ENCODE measurements at places on chromosomes 5 and 9. TPM values are rescaled to one million over a fixed set of nuclear protein-coding genes. Genes with fewer than 3 reads are reported as not detected.

Gene PCDHB8
- total RNA-seq, result 1.2 TPM

DNA sequence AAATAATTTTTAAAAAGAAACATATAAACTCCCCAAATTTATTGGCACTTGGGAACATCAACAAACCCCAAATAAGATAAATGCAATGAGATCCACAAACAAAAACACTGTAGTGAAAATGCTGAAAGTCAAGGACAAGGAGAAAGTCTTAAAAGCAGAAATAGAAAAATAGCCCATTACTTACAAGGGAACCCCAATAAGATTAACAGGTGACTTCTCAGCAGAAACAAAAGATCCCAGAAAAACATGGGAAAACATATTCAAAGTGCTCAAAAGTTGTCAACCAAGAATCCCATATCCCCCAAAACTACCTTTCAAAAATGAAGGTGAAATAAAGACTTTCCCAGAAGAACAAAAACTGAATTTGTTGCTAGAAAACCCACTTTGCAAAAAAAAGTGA lies 40.0 kb downstream of the FANCC start:
- no peak for DNase-seq

Gene HMHB1
- total RNA-seq, result not detected

DNA sequence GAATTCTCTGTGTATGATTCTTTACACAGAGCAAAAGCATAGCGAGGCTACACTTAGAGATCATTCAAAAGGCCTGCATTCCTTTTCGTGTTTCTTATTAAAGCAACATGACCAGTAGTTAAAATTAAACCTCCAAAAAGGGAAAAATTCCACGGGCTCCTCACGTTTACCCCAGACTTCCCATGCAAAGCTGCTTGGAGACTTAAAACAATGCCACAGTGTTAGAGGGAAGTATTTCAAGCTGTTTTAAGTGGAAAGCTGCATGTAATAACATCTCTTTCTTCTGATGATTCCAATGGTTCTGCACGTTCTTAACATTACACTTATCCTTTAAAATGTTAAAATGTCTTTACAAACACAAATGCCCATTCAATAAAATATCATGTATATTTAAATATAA lies 405.2 kb downstream of the SEMA5A start:
- no peak for DNase-seq

Gene SHISAL2B
- total RNA-seq, result not detected

DNA sequence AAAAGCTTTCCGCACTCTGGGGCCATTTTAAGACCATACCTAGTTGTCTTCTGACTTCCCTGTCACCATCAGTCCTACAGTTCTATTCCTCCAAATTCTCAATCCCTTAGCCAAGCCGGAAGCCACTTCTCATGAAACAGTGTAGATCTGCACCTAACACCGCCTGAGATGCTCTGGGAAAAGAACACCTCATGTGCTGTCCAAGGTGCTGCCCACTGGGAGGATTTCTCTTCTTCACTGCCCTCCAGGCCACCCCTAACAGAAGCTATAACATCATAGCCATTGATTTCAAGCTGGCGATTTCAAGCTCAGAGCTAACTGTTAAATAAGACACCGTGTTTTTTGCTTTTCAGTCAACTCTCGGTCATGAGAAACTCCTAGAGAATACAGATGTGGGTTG lies 559.3 kb downstream of the CCDC171 start:
- DNase-seq, result no peak

- DNase-seq, result no peak
These were observed 164.1 kb downstream of the HSD17B3 start for GRCh38 chr9:96137671-96138429.

DNA sequence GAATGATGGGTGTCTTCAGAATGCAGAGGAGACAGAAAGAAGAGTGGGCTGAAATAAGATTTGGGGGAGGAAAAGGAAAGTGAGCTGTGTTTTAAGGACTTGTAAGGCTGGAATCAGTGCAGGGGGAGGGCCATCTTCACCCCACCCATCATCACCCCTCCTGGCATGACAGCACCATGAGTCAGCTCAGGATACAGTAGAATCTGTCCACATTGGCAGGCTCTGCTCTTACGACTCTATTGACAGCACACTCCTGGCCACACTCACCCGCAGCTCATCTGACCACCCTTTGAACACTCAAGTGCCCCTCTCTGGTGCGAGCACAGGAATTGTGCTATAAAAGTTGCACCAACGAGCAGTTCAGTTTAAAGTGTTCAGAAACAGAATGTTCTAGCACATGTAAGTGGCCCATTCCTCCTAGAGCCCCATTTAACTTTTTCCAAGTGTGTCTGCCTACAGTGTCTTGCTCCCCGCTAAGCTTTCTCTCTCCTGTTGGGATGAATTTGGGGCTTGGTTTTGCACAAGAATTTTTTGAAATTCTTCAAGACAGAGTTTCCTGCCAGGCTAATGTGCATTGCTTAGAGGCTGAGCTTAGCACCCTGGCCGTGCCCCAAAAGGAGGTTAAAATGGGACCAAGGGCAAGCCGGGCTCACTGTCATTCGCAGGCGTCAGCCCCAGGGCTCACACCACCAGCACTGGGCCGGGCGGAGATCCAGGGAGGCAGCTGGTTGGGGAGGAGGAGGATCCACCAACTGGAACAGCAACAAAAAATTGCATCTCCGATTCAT lies 12.0 kb downstream of the ADRA1B start:
- peak; percentile 47 for DNase-seq

DNA sequence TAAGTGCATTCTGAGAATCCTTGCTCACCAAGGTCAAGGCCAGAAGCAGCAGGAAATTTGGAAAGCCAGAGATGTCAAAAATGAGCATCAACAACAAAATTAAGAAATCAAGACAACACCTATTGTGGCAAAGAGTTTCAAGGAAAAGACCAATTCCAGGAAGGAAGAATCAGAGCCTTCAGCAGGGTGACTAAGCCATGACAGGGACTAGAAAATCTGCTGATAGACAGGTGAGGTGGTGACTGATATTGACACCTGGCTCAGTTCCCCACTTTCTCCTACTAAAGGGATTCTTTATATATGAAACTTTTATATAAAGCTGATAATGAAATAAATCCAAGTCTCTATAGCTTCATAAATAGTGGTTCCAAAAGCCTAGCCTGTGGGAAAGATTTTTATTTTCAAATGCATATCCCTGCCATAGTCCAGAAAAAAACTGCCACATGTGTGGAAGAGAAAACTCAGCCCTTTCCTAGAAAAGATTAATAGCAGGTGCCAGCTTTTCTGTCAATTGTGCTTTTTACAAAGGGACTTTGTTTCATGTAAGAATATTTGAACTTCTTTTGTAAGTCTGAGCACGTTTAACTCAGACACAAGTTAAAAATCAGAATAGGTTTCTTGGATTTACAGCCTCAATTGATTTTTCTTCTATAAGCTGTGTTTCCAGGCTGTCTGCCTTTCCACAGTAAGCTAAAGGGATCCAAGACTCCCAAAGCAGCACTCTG lies 81.1 kb upstream of the GRAMD2B start:
- no peak for DNase-seq

DNA sequence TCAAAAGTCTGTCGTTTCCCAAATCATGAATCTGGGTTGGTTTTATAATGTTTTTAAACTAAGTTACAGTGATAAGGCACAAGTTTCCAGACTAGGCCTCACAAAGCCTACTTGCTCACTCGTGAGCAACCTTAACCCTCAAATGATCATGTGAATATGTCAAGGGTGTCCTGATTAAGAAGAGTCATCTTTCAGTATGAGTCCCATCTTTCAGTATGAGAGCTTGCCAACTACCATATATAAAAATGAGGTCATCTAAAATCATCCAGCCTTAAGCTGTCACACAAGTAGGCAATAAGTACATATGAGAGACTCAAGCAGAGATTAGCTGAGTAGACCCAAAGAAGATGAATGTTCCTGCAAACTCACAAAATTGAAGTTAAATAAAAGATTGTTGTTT lies 668.4 kb upstream of the FAM174A start:
- no peak for DNase-seq

GRCh38 chr5:3110371-3110770 lies 358.9 kb upstream of the IRX2 start:
- no peak for DNase-seq

Gene PCDHGA10
- 6.3 TPM for total RNA-seq

DNA sequence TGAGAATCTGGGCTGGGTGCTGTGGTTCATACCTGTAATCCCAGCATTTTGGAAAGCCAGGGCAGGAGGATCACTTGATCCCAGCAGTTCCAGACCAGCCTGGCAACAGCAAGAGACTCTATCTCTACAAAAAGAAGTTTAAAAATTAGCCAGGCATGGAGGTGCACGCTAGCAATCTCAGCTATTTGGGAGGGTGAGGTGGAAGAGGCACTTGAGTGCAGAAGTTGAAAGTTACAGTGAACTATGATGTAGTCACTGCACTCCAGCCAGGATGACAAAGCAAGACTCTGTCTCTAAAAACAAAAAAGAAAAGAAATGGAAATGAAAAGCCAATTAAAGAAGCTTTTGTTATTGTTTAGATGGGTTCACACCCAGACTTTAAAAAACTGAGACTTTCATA lies 131.6 kb upstream of the RASA1 start:
- DNase-seq, result no peak

- DNase-seq, result no peak
These were observed 29.6 kb downstream of the BICD2 start for GRCh38 chr9:92734931-92735635.

DNA sequence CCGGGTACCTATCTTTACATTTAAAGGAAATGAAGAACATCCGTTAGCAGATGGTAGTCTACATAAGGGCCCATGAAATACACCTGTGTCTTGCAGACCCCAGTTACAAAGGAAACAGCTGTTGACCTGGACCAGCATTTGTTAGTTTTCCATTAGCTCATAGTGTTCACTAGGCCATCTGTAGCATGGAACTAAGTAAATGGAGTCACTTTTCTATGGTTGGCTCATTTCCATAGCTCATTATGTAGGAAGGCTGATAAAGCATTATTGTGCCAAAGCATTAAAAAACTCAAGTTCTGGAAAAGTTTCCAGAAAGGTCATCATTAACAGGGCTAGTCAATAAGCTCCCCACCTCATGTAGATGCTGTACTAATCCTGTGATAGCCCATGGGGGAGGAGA lies 62.1 kb downstream of the PCSK1 start:
- no peak for DNase-seq

DNA sequence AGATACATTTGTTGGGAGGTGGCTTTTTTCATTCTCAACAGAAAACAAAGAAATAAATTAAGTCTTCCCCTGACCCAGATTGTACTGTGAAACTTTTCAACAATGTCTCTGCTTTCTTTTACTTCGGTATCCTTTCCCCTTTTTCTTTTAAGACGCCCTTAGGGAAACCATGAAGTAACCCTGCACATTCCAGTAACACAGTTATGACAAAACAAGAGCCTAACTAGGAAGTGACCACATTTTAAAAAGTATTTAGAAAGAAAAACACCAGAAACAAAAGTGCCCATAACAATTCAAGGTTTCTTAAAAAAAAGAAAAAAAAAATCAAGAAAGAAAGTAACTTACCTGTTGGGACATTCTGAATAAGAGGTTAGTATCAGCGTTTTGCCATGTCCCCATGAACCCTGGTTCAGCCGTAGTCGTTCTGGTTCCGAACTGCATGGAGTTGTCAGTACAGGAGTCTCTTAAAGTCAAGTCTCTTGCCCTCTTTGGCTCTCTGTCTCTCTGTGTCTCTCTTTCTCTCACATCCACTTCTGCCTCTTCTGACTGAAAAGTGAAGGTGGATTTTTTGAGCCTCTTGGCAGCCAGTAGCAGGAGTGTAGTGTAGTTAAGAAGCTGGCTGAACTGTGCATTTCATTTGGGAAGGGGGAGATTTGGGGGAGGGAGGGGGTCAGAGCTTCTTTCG lies 142.9 kb downstream of the BNC2 start:
- DNase-seq, result no peak

GRCh38 chr5:84693256-84693655 lies 308.6 kb upstream of the EDIL3 start:
- no peak for DNase-seq

DNA sequence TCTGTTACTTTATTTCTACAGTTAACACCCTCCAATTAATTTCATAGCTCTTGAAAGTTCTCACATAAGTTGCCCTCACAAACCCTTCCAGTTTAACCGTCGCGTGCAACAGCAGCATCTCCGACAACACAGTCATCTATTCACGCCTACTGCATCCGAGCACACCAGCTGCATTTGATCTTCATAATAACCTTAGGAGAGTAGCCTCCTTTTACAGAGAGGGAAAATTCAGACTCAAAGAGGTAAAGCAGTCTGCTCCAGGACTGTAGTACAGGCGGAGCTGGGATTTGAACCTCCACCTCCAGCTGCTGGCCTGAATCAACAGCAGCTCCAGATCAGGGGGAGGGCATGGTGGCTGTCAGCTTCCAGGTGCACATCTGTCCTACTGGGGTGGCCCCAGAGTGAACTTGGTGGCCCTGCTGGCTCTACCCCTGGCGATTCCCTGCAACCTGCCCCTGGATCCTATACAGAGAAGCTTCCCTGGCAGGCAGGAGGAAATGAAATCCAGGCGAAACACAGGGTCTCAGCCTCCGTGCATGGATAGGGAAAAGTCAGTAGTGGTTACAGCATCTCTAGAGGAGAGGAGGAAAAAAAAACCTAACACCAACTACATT lies 71.6 kb upstream of the UNC5A start:
- DNase-seq, result no peak

GRCh38 chr5:133825631-133826289 lies 142.7 kb downstream of the C5orf15 start:
- no peak for DNase-seq

DNA sequence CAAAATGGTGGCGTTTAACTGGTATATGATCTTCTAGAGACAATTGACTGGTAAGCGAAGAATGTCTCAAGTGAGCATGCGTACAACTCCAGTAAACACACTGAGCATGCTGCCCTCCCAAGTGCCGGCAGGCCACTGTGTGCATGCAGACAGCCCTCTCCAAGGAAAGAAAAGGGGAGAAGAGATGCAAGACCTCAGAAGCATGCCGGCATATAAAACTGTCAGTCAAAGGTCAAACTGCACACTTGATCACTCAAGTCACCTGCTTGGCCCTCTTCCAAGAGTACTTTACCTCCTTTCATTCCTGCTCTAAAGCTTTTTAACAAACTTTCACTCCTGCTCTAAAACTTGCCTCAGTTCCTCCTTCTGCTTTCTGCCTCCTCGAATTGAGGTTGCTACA lies 910.2 kb downstream of the TAF11L14 start:
- DNase-seq, result no peak

- no peak for DNase-seq
These were observed 132.3 kb upstream of the SMARCA2 start for GRCh38 chr9:1882711-1883403.

Gene PLAC8L1
- 0.70 TPM for total RNA-seq

Gene RNF180
- 24.2 TPM for total RNA-seq

DNA sequence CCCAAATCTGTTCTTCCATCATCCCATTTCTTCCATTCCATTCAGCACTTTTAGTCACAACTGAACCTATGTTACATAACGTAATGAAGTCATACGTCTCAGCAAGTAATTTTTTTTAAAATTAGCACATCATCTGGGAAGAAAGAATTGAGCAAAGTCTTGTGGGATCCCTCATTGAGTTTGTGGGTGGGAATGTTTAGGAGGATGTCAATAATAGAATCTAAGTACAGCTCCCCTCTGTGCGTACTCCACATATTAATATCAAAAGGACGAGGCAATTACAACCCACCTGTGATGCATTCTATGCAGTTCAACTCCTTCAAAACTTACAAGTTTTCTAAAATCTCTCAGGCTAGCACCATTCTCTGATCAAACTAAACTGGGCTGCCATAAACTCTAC lies 526.3 kb downstream of the AGTPBP1 start:
- no peak for DNase-seq

Gene KCNV2
- total RNA-seq, result not detected

GRCh38 chr5:39073767-39074016 lies 507 bp downstream of the RICTOR start:
- DNase-seq, result no peak
